Transverse colon (tissue), 4 donors: ENCODE measurements at places on chromosomes 12 and 14. TPM values are rescaled to one million over a fixed set of nuclear protein-coding genes. Genes with fewer than 3 reads are reported as not detected.
A peak's percentile ranks its signal among the peaks of the same experiment; 100 is the strongest.

MMAB gene
- total RNA-seq, result 11.2 TPM

NUDT14 gene
- 17.0 TPM for total RNA-seq

KRT75 gene
- not detected for total RNA-seq

KLRK1 gene
- total RNA-seq, result 5.0 TPM

MMP17 gene
- 2.6 TPM for total RNA-seq

KMT2D gene
- total RNA-seq, result 50.0 TPM

CDCA3 gene
- 3.3 TPM for total RNA-seq

LRP1-AS gene
- not detected for total RNA-seq

NR1H4 gene
- total RNA-seq, result 50.7 TPM

PRMT5 gene
- 32.2 TPM for total RNA-seq

MYRFL gene
- total RNA-seq, result 0.68 TPM

- no peaks in the 10 kb centered on the region for H3K36me3 ChIP-seq
- H3K27me3 ChIP-seq, result no peaks in the 10 kb centered on the region
- peaks cover 4% of the 10 kb centered on the region for H3K4me1 ChIP-seq
- DNase-seq, result no peak
- H3K4me3 ChIP-seq, result no peak overlapping the region
These were observed 42.4 kb downstream of the LRRC74A start for GRCh38 chr14:76868454-76869170.

DNA sequence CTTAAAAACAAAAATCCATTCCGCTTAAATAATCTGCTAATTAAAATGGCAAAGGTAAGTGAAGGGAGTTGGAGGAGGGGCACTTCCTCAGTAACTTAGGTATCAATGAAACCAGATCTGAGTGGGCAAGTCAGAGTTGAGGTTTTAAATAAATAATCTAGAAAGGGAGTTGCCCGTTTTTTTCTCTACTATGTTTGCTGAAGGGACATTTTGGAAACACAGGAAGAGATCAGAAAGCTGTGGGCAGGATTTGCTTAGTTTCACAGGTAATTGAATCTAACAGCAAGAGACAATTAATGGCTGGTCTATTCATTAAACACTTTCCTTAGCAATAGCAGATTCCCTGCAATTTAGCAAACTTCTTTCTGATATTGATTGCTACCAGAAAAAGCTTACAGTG lies 186.0 kb upstream of the ABCD2 start:
- H3K27me3 ChIP-seq, result no peaks in the 10 kb centered on the region
- DNase-seq, result no peak
- H3K36me3 ChIP-seq, result peaks cover 5% of the 10 kb centered on the region
- no peaks in the 10 kb centered on the region for H3K4me1 ChIP-seq
- H3K4me3 ChIP-seq, result no peak overlapping the region

- no peaks in the 10 kb centered on the region for H3K36me3 ChIP-seq
- DNase-seq, result no peak
These were observed 170.1 kb downstream of the DPY19L2 start for GRCh38 chr12:63498239-63498638.

- H3K27ac ChIP-seq, result no peak overlapping the region
- no peak for DNase-seq
- no peak overlapping the region for H3K4me3 ChIP-seq
- no peaks in the 10 kb centered on the region for H3K4me1 ChIP-seq
- no peaks in the 10 kb centered on the region for H3K27me3 ChIP-seq
These were observed 410.3 kb upstream of the LMO3 start for GRCh38 chr12:17016116-17016864.

DNA sequence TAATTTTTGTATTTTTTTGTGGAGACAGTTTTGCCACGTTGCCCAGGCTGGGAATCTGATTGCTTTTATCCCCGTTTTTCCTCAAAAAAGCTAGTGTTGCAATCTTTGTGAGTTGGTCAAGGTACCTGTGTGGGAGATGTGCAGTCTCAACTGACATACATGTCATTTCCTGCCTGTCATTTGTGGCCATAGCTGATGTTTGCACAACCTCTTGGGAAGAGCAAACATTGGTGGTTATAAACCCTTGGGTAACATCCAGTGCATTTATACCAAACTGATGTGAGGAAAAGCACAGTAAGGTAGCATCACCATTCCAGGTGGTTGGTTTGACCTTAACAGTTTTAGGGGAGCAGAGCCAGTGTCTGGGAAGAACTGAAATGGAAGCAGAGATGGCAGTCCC lies 54.7 kb downstream of the ATG14 start:
- no peak overlapping the region for H3K4me3 ChIP-seq
- no peak for DNase-seq
- H3K36me3 ChIP-seq, result no peaks in the 10 kb centered on the region
- peaks cover 14% of the 10 kb centered on the region for H3K4me1 ChIP-seq
- H3K27ac ChIP-seq, result no peak overlapping the region
- no peaks in the 10 kb centered on the region for H3K27me3 ChIP-seq

GRCh38 chr12:105228494-105228893 lies 7.5 kb downstream of the APPL2 start:
- H3K27ac ChIP-seq, result peak overlapping the region; percentile 55
- no peaks in the 10 kb centered on the region for H3K27me3 ChIP-seq
- no peak overlapping the region for H3K4me3 ChIP-seq
- no peaks in the 10 kb centered on the region for H3K36me3 ChIP-seq
- no peak for DNase-seq
- peaks cover 78% of the 10 kb centered on the region for H3K4me1 ChIP-seq

- DNase-seq, result no peak
- H3K27me3 ChIP-seq, result no peaks in the 10 kb centered on the region
These were observed 11.9 kb downstream of the PRDM4 start for GRCh38 chr12:107749083-107749482.

DNA sequence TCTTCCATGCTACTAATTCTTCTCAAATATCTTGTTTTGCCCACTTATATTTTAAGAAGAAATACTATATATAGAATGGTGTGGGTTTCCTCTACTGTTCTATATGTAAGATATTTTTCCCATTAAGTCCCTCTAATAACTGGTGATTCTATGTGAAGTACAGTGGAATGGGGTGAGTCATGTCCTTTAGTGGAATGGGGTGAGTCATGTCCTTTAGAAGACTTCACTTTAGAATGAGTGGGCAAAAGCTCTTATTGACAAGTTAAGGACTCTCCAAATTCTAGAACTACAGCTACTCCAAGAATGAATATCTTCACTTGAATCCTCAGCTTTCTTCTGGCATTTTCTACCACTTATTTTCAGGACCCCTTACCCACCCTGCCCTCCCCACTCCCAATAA lies 349.9 kb downstream of the ETNK1 start:
- no peaks in the 10 kb centered on the region for H3K36me3 ChIP-seq
- DNase-seq, result no peak
- no peak overlapping the region for H3K27ac ChIP-seq
- no peaks in the 10 kb centered on the region for H3K27me3 ChIP-seq

DNA sequence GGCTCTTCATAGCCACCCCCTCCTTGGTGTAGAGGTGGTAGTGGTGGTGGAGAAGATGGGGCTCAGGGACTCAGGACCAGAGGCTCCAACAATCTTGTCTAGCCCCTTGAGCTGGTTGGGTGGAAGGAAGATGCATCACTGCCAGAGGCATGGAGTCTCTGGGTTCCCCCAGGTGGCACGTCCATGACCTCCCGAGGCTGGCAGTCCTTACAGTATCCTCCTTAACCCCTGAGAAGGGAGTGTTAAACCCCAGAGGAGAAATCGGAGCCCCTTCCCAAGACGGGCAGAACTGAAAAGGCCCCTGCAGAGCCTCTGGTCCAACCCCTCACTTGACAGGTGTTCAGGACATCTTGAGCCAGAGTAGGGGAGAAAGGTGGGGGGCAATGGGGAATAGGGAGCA lies 9.1 kb downstream of the KRT83 start:
- H3K4me3 ChIP-seq, result no peak overlapping the region
- H3K27me3 ChIP-seq, result peaks cover 50% of the 10 kb centered on the region
- no peak for DNase-seq

- no peaks in the 10 kb centered on the region for H3K4me1 ChIP-seq
- no peak for DNase-seq
- H3K4me3 ChIP-seq, result no peak overlapping the region
- no peaks in the 10 kb centered on the region for H3K27me3 ChIP-seq
- H3K36me3 ChIP-seq, result no peaks in the 10 kb centered on the region
These were observed 276.1 kb downstream of the ITPR2 start for GRCh38 chr12:26556916-26557315.

DNA sequence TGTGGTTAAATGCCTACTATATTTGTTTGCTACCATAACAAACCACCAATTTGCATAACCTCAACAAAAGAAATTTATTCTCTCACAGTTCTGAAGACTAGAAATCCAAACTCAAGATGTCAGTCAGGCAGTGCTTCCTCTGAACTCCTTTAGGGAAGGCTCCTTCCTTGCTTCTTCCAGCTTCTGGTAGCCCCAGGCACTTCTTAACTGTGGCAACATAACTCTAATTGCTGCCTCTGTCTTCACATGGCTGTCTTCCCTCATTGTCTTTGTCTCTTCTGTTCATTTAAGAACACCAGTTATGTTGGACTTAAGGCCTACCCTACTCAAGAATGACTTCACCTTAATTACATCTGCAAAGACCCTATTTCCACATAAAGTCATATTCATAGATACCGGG lies 206.9 kb downstream of the SYT1 start:
- no peaks in the 10 kb centered on the region for H3K27me3 ChIP-seq
- no peak overlapping the region for H3K4me3 ChIP-seq
- H3K4me1 ChIP-seq, result no peaks in the 10 kb centered on the region

GRCh38 chr14:37340353-37340752 lies 142.6 kb downstream of the MIPOL1 start:
- H3K27ac ChIP-seq, result no peak overlapping the region
- H3K4me3 ChIP-seq, result no peak overlapping the region
- H3K4me1 ChIP-seq, result peaks cover 6% of the 10 kb centered on the region
- H3K27me3 ChIP-seq, result no peaks in the 10 kb centered on the region
- DNase-seq, result no peak

DNA sequence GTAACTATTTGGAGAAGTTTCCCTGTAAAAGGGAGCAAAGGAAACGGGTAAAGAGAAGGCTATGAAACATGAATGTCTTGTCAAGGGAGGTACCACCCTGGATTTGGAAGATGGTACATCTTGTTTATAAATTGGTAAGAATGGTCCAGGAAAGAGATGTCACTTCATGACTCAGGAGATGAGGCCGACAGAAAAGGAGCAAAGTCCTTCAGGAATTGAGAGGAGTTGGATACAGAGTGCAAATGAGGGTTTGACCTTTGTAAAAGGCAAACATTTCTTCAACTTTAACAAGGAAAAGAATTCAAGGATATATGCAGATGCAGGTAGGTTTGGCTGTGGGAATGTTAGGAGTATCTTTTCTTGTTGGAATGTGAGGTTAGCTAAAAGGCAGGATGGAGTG lies 30.8 kb downstream of the NDUFA9 start:
- DNase-seq, result no peak
- H3K27ac ChIP-seq, result no peak overlapping the region
- H3K4me3 ChIP-seq, result no peak overlapping the region
- no peaks in the 10 kb centered on the region for H3K4me1 ChIP-seq

DNA sequence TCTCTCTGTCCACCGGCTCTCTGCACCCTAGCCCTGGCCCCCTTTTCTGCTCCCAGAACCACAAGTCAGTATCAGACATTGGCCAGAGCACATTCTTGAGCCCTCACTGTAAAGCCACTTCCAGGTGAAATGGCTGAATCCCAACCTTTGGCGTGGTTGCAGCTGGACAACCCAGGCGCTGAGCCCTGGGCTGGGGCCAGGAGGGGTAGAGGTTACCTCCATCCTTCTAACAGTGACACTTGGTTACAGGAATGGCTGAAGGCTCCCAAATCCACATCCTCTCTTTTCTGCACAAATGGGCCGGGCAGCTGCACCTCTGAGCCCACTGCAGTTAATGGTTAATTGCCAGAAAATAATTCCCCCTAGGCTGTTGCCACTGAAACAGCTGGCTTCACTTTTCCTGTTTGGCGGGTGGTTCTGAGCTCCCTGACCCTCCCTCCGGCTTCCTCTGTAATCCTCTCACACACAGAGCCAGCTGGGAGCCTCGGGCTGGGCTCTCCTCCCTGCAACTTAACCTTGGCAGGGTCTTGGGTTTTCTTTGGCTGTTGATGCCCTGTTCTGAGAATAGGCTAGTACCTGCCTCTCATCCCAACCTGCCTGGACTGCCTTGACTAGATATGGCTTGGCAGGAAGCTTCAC lies 44.1 kb downstream of the TSPAN11 start:
- no peaks in the 10 kb centered on the region for H3K36me3 ChIP-seq
- no peak for DNase-seq
- peaks cover 7% of the 10 kb centered on the region for H3K4me1 ChIP-seq
- H3K4me3 ChIP-seq, result no peak overlapping the region

DNA sequence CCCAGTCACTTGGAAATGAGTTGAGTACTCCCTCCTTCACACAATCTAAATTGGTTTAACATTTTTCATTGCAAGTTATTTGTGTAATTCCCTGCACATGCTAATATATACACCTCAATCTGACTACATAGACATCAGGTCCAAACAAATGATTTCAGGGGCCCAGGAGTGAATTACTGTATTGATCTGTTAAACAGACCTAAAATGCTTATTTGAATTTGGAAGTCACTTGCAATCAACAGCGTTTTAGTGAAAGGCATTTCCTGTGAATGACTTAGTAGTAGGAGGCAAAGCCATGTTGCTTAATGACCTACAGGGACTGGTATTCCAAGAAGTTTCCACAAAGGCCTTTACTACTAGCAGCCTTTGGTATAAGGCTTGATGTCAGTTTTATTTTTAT lies 22.6 kb upstream of the SLC15A5 start:
- no peaks in the 10 kb centered on the region for H3K36me3 ChIP-seq
- no peaks in the 10 kb centered on the region for H3K4me1 ChIP-seq
- no peak for DNase-seq
- H3K27ac ChIP-seq, result no peak overlapping the region
- no peak overlapping the region for H3K4me3 ChIP-seq
- H3K27me3 ChIP-seq, result no peaks in the 10 kb centered on the region

DNA sequence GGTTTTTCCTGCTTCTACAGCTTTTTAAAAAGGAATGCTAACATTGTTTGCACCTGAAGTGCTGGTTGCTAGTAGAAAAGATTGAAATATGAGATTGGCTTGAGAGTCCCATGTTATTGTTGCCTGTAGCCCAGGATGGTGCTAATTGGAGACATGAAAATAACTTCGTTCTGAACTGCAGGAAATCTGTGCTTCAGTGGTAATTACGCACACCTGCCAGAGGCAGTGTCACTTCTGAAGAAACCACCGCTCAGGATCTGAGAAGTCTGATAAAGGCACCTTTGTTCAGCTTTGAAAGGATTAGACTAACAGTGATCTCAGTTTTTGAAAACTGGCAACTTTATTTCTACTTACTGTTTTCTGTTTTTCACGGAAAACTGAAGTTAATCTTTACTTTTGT lies 15.5 kb upstream of the ATP6V0A2 start:
- H3K36me3 ChIP-seq, result peaks cover 6% of the 10 kb centered on the region
- no peaks in the 10 kb centered on the region for H3K4me1 ChIP-seq
- no peak overlapping the region for H3K27ac ChIP-seq
- no peaks in the 10 kb centered on the region for H3K27me3 ChIP-seq

DNA sequence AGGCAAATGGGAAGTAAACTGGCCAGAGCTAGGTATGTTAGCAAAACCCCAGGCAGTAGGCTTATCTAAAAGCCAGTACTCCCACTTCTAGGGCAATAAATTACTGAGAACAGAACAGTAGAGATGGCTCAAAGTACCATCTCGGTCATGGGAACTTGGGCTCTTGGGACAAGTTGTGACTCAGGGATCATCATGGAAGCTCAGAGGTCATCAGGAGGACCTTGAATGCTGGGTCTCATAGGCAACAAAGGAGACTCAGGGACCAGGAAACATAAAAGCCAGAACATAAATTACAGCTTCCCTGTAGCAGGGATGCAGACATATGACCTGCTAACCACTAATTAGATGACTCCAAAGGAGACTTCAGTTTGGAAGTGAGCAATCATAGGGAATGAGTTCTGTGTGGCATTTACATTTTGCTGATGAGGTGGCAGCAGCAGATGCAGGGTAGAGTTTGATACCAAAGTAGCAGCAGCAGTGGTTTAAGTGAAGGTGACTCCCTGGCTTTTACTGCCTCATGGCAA lies 97.6 kb upstream of the SCAF11 start:
- DNase-seq, result no peak
- H3K4me1 ChIP-seq, result no peaks in the 10 kb centered on the region
- H3K4me3 ChIP-seq, result no peak overlapping the region
- no peaks in the 10 kb centered on the region for H3K27me3 ChIP-seq
- H3K36me3 ChIP-seq, result no peaks in the 10 kb centered on the region
- H3K27ac ChIP-seq, result no peak overlapping the region
